SJCRH30 (cell line): ENCODE measurements at places on chromosomes 11 and 22. TPM values are rescaled to one million over a fixed set of nuclear protein-coding genes. Genes with fewer than 3 reads are reported as not detected.

The ASRGL1 gene
- 17.4 and 22.6 TPM in 2 replicates for total RNA-seq

The PRRG4 gene
- total RNA-seq: not detected in 2 replicates

The TMPRSS6 gene
- not detected in 2 replicates for total RNA-seq

The TEX12 gene
- total RNA-seq: 0.28 TPM in 1 of 2 replicates, not detected in the other

The OR51E2 gene
- not detected in 2 replicates for total RNA-seq

The SYNGR1 gene
- 3.2 and 4.0 TPM in 2 replicates for total RNA-seq

The C1QTNF5 gene
- 0.85 and 2.0 TPM in 2 replicates for total RNA-seq

The GGT5 gene
- total RNA-seq: 0.91 and 2.0 TPM in 2 replicates

The BLID gene
- not detected in 2 replicates for total RNA-seq

The AIFM3 gene
- 0.20 TPM in 1 of 2 replicates, not detected in the other for total RNA-seq

The NTM gene
- total RNA-seq: not detected in 2 replicates

The CBL gene
- total RNA-seq: 11.8 and 12.9 TPM in 2 replicates
